COR-L47 (cell line): ENCODE measurements at places on chromosomes 4 and X.

DNA sequence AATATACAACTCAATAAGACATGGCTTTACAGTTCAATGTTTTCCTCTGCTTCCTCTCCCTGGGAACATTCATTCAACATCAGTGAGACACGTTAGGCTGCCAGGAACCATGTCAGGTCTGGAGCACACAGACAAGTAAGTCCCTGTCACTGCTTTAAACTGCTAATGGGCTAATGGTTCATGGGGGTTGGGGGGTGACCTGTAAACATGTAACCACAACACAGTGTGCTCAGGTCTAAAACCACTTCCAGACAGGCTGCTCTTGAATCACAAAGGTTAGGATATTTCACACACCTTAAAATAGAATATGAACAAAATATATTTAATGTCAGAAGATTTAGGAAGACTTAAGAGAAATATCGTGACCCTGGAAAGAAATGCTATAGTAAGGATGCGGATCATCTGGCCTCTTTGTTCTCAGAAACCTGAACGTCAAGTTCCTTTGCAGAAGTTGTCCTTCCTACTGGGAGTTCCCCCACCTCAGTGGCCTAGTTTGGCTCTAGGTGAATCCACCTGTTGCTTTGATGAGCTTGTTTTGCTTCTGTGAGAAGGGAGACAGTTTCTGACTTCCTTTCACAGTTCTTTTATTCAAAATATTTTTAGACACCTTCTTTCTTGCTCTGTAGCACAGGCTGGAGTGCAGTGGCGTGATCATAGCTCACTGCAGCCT lies 359.9 kb downstream of the UNC5C start:
- no peak for DNase-seq

GRCh38 chrX:37291924-37292323 lies 57.2 kb upstream of the PRRG1 start:
- DNase-seq: no peak

DNA sequence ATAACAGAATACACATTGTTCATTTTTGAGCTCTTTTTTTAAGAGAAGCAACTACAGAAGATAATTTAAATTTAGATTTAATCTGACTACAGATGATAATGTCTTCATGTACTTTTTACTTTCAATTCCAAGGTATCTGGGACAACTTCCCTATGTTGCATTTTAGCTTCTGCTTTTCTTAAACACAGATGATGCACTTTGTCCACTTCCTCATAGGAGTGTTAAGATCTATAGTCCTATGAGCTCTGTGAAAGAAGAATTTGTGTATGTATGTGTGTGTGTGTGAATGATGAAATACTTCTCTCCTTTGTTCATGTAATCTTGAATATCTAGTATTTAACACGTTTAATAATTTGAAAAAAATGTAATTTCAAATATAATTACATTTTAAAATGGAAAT lies 5.3 kb upstream of the FHIP1A start:
- no peak for DNase-seq

GRCh38 chrX:69127466-69127865 lies 37.8 kb downstream of the PJA1 start:
- no peak for DNase-seq

GRCh38 chrX:20352504-20352903 lies 85.8 kb upstream of the RPS6KA3 start:
- no peak for DNase-seq

DNA sequence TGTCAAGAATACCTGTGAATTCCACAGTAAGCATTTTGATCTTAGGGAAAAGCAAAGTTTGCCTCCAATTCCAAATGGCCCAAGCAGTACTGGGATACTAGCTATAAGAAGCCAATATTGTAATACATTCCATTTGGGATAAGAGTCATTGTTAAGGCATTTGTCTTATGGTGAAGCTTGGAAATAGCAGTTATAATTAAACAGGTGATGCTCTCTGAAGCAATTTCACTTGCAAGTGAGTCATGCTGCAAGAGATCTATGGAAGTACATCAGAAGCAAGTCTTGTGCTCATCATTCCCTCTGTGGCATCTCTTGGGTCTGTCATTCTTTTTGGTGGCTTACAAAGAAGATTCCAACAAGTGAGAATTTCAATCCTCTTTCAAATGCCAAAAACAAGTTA lies 386.4 kb upstream of the RPS6KA3 start:
- DNase-seq: no peak

DNA sequence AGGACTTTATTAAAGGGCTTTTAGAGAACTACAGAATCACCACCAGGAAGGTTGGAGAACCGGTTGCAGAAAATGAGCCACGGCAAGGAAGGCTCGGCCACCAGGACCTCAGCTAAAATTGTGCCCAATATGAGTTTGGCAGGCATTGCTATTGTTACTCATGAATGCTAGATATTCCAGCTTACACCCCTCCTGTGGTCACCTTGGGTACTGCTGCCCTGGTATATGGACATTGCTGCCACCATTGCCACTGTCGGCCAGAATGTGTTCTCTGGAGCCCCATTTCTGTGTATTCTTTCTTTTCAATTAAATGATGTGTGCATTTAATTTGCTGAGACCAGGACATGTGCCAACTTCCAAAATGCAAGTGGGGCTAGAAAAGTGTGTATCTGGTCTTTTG lies 626.7 kb upstream of the BOD1L1 start:
- DNase-seq: peak; percentile 23

- DNase-seq: no peak
These were observed 61.7 kb upstream of the STX18 start for GRCh38 chr4:4603592-4603991.

DNA sequence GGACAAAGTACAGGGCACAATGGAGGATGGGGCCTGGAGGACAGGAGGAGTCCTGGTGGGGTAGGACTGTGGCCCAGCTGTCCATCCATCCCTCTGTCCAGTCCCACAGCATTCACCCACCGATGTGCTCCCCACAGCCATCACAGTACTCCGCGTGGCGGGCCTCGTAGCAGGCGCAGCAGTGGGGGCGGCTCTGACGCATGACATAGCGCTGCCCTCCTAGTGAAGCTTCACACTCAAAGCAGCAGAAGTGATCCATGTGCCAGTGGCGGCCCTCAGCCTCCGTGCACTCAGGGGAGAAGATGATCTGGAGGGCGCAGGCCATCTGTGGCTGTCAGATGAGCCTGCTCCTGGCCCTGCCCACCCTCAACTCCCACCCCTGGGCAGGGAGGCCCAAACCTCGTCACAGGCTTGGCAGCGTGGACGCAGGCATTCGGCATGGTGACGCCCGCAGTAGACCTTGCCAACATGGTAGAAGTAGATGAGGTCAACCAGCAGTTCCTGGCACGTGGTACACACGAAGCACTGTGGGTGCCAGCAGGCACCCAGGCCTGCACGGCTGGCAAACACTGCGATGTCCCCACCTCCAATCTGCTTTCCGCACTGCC lies 6.3 kb downstream of the PLP2 start:
- DNase-seq: no peak

DNA sequence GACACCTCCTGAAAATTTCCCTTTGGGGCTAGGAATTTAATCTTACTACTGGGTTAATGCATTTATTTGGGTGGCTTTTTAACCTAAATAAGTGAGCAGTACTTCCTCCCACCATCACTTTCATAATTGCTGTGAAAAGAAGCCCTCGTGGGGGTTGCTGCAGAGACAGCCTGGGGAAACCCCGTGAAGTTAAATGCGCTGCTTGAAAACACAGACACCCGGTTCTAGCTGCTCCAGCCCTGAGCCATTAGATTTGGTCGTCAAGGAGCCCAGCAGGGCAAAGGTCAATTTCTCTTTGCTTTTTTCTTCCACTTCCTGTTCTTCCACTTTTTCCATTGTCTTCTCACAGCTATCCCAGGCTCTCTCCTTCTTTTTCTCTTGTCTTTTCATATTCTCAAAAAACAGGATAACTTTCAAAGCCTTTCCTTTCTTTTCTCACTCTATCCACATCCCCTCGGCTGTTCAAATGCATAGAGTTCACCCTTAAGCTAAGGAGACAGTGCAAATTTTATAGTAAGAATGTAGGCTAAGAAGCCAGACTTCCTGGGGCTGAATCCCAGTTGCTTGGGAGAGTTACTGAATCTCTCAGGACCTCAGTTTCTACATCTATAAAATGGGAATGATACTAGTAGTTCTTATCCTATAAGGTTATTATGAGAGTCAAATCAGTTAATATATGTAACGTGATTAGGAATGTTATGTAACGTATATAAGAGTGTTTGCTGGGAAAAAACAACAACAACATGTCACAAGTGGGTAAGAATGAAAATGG lies 91.5 kb upstream of the ZNF827 start:
- no peak for DNase-seq

DNA sequence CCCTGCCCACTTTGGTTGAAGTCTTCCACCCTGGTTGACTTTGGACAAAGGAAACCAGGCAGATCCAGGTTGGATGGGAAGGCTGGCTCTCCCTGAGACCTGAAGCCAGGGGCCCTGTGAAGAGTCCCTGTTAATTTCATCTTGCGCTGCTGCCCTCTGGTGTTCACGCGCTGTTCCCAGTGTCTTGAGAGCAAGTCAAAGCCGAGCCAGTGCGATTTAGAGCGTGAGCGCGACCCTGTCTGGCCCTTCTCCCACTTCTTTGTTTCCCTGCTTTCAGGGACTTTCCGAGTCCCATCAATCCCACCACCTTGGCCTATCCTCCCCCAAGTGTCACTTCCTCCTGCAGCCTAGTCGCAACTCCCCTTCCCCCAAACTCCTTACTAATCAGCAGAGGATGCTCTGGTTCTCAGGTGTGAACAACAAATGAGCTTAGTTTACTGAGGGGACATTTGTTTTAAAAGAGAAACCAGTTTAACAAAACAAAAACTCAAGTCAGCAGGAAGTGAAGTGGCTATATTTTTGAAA lies 25.8 kb upstream of the CHRNA9 start:
- no peak for DNase-seq

DNA sequence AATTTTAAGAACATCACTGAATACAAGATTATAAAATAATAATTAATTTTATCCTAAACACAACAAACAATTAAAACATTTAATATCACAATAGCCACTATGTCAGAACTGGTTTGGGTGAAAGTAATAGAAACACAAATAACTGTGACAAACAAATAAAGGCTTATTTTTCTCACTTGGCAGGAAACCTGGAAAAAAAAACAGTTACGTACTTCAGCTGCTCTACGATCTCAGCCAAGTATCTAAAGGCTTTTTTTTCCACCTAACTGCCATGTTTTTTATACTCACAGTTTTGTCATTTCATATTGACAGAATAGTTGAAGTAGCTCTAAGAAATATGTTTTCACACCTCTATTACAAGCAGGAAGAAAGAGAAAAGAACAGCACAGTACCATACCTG lies 284.8 kb upstream of the INTU start:
- no peak for DNase-seq

DNA sequence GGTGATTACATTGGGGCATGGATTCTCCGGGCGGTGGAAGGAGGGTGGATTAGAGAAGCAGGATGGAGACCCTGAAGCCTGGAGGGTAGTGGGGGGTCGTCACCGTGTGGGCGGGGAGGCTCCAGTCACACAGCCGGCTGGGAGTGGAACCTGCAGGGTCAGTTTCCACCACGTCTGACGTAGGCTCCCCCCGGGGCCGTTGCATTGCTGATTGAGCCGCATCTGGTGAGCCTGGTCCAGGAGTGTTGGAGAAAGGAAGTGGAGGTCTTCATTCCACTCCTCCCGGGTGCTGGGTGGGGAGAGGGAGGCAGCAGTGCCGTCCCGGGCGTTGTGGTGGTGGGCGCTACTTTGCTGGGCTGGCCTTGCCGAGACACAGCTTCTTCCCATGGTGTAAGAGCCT lies 28.1 kb downstream of the TBC1D14 start:
- no peak for DNase-seq
